ENCODE measurements at places on chromosomes 11 and 22. TPM values are rescaled to one million over a fixed set of nuclear protein-coding genes. Genes with fewer than 3 reads are reported as not detected.

Gene TRIM34
- total RNA-seq, result 0.64 TPM

Gene GAB4
- total RNA-seq, result 0.36 TPM

Gene MAPK1
- 119 TPM for total RNA-seq

Gene CARD16
- total RNA-seq, result not detected

Gene SLC5A1
- 0.26 TPM for total RNA-seq

Gene SYT13
- total RNA-seq, result 1.4 TPM

Gene CELSR1
- 7.7 TPM for total RNA-seq

Gene EHF
- not detected for total RNA-seq

Gene CSNK2A3
- 4.3 TPM for total RNA-seq

Gene BDNF
- total RNA-seq, result 0.10 TPM

Data from endothelial cell (in vitro differentiated cells).